ENCODE measurements at places on chromosomes 3 and 15.

DNA sequence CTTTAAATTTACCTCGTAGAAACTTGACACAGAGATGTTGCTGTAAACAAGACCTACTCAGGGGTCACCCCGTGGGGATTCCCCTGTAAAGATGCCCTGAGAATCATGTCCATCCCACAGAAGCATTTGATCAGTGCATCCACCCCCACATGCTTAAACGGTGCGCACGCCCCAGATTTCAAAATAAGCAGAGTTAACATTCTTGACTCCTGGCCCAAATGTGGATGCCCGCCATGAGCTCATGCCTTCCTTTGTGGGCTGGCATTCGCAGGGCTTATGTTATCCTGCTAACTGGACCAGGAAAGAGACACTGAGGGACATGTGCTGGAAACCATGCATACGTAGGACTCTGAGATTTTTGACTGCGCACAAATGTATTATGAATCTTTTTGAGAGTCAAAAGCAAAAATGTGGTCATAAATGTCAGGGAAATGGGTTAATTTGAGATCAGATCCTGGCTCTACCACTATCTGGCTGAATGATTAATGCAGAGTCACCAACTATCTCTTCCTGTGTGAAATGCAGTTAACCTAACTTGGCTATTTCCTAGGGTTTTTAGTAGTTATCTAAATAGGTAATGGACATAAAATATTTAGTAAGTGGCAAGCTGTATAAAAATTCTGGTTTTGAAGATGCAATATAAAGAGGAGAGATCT is 9.1 kb upstream of the TP63 start:
- no peak for DNase-seq

DNA sequence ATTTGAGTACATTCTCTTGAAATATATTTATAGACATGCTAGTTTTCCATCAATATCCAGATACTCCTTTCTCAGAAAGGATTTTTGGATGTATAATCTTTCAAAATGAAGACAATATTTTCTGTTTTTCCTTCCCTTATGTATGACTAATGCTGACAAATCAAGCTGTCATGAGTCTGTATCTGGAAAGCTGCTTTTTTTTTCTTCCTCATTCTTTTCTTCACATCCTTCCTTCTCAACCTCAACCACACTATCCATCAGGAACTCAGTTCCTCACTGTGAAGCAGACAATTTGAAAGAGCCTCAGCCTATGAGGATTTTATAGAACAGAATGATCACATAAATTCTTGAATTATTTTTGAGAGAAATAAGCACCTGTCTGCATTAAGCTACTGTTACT is 335.9 kb upstream of the EPHA6 start:
- no peak for DNase-seq

GRCh38 chr3:155500194-155500818 is 206.8 kb upstream of the STRIT1 start:
- DNase-seq, result no peak

DNA sequence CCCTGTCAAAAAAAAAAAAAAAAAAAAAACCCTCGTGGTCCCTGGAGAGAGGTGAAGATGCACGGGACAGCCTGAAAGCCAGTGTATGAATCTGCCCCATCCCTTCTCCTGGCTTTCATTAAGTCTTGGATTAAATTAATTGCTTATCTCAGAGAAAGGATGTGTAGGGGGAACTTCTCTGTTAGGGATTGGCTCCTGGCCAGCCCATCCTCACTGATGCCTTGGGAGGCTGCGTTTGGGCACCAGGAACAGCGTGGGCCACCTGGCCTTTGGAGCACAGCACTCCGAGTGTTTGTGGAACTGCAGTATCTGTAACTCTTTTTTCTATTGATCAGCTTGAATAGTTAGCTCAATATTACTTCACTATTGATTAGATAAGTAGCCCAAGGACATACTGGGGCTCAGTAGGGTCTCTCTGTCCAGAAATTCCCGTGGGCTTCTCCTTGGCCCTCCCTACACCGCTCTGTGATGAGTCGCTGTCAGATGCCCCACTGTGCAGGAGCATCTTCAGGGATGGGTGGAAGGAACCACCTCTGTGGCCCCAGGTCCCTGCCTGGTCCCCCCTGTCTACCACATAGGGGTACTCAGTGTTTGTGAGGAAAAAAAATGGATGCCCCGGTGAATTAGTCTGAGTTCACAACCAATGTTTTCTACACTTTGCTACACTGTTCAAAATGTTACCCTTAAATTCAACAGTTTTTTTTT is 2.0 kb downstream of the PXYLP1 start:
- DNase-seq, result no peak

- DNase-seq, result no peak
These were observed 57.6 kb downstream of the TMEM44 start for GRCh38 chr3:194575484-194576210.

DNA sequence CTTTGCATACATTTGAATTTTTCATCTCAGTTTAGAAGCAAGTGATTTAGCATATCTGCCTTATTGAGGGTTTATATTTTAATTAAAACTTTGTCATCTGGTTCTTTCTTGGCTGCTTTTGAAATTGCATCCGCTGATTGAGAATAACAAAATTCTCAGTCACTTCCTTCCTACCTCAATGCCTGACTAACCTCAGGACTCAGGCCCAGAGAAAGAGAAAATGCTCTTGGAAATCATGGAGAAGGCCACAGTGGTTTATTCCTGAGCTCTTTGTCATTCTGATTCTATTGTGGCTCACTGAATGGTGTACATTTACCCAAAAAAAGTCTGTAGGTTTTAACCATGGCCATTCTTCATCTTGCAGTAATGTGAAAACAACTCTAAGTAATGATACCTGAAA is 533.9 kb downstream of the TBL1XR1 start:
- no peak for DNase-seq

- DNase-seq, result no peak
These were observed 31.2 kb upstream of the MYO5C start for GRCh38 chr15:52326756-52327155.

DNA sequence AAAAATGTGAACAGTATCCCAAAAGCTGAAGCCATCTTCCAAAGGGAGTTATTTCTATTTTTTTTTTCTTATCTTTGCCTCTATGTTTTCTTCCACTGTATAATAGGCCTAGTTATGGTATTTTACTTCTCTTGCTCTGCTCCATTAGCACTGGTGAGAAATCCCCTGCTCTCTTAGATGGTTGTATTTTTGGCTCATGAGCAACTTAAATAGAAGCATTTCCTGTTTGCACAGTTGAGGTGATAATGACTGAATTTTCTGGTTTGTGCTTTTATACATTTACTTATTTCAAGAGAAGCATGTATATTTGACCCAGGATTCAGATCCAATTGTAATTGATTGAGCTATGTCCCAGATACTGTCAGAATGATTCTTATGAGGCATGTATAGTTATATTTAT is 61.6 kb upstream of the CD200R1L start:
- DNase-seq, result peak; percentile 80

DNA sequence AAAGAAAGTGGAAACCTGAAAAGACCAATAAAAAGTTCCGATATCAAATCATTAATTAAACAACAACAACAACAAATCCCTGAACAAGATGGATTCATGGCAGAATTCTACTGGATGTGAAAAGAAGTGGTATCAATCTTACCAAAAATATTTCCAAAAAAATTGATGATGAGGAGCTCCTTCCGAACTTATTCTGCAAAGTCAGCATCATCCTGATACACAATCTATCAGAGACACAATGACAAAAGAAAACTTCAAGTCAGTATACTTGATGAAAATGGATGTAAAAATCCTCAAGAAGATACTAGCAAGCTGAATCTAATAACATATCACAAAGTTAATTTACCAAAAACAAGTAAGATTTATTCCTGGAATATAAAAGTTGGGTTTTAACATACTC is 881.8 kb downstream of the SI start:
- no peak for DNase-seq

- DNase-seq, result no peak
These were observed 30.3 kb upstream of the MGA start for GRCh38 chr15:41629883-41630282.

GRCh38 chr3:51999846-52000245 is 4.2 kb upstream of the RPL29 start:
- DNase-seq, result no peak

GRCh38 chr15:85336880-85337279 is 43.5 kb upstream of the AKAP13 start:
- no peak for DNase-seq

DNA sequence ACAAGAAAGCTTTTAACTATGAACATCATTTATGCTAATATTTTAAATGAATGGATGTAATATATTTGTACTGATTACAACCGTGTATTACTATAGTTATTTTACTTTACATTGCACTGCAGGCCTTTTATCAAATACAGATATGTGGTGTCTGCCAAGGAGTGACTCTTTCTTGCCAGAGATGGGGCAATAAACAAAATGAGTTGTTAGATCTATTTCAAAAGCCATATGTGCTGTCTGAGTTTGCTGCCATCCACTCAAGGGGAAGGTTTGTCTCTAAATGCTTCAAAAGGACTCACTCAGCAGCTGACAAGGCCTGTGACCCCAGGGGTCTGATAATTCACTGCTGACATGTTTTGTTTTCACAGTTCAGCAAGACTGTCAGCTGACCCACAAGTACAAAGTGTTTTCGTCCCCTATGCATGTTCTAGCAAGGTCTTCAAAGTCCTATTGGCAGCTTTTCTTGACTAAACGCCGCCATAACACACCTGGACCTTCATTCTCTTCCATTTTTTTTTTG is 41.3 kb upstream of the ZBED2 start:
- DNase-seq, result no peak

- no peak for DNase-seq
These were observed 14.3 kb downstream of the BNC1 start for GRCh38 chr15:83270176-83270575.

DNA sequence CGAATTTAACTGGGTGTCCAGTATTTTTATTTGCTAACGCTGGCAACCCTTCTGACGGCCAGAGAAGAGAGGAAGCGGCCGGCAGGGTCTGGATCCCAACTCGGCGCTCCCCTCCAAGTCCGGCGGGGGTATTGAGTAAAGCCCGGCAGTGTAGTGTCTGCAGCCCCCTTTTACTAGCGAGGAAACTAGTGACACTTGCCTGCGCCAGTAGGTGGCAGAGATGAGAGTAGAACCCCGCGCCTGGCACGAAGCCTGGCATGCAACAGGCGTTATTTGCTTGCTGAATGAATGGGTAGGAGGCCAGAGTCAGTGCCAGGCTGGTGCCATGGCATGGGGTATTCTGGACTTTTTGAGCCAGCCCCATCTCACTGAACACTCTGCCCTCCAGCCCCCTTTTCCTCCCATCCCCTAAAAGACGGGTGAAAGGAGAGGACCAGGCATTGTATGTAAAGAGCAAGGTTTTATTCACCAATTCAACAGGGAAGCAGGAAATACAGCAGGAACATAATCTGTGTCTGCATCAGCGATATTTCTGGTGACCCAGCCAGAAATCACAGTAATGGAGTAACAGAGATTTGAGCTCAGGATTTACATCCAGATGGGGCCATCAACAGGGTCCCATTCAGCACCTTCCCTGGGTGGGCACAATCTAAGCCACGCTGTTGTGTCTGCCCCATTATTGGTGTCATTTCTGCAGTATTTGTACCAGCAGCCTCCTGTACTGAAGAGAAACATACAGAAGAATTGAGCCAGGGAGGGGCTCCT is 788 bp upstream of the WDR73 start:
- DNase-seq, result peak; percentile 82

- DNase-seq, result no peak
These were observed 5.6 kb upstream of the AP3S2 start for GRCh38 chr15:89899295-89899945.

GRCh38 chr3:71102111-71102983 is 481.2 kb downstream of the FOXP1 start:
- no peak for DNase-seq

DNA sequence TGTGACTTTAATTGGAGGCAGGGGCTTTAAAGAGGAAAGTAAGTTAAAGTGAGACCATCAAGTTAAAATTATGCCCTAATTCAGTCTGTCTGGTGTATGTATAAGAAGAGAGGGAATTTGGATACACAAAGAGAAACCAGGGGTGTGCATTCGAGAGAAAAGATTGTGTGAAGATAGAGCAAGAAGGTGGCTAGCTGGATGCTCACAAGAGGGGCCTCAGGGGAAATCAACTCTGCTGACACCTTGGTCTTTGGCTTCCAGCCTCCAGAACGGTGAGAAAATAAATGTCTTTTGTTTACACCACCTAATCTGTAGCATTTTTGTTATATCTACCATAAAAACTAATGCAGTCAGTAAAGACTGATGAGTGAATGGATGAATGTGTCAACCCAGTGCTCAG is 907.3 kb upstream of the CFAP20DC start:
- no peak for DNase-seq

- peak; percentile 72 for DNase-seq
These were observed at the start of gene ESYT3 for GRCh38 chr3:138434276-138434874. TSS of gene ESYT3 (plus strand) at chr3:138434616. CDS start at chr3:138434799, 183 bp downstream.

GRCh38 chr15:76065245-76065644 is 5.5 kb downstream of the TMEM266 start:
- DNase-seq, result peak; percentile 26

- no peak for DNase-seq
These were observed 43.5 kb upstream of the ABI3BP start for GRCh38 chr3:101036676-101037075.

- no peak for DNase-seq
These were observed 17.2 kb downstream of the DAPK2 start for GRCh38 chr15:64029110-64029509.

- DNase-seq, result no peak
These were observed 4.1 kb downstream of the PLA2G4F start for GRCh38 chr15:42152196-42152920.

DNA sequence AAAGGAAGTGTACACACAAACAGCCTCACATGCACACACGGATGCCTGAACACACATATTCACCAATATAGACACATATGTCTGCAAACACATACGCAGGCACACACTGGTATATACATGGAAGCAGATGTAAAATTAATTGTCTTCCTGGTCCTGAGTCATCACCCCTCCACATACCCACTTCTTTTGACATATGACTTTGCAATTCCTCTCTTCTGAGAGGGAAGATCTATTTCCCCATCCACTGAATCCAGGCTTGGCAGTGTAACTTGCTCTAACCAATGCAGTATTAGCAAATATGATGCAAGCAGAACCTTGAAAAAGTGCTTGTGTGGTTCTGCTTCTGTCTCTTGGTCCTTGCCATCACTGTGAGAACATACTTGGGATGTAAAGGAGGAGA is 76.8 kb upstream of the HRH1 start:
- DNase-seq, result no peak

- DNase-seq, result no peak
These were observed 14.1 kb downstream of the APH1B start for GRCh38 chr15:63291507-63291906.

GRCh38 chr3:44108481-44108880 is 133.2 kb upstream of the TOPAZ1 start:
- no peak for DNase-seq

Measured in MM.1S (cell line).